ENCODE measurements at places on chromosomes 11 and 22. TPM values are rescaled to one million over a fixed set of nuclear protein-coding genes. Genes with fewer than 3 reads are reported as not detected.

- no peaks in the 10 kb centered on the region for H3K4me1 ChIP-seq
- no peak for DNase-seq
- no peak overlapping the region for H3K4me3 ChIP-seq
- H3K27me3 ChIP-seq, result no peaks in the 10 kb centered on the region
- H3K36me3 ChIP-seq, result no peaks in the 10 kb centered on the region
Measured at GRCh38 chr22:50729391-50730012, 8.5 kb upstream of the ACR start.

Gene HPX
- total RNA-seq, result 367 TPM

Gene POTEH
- total RNA-seq, result not detected

Gene TRIM48
- not detected for total RNA-seq

All from hepatocyte (in vitro differentiated cells).